Stimulated activated CD4-positive, alpha-beta T cell treated with anti-CD3 and anti-CD28 coated beads, Interleukin-1b, Interleukin-23, amount 100 ng/mL, for 1 hour (primary cell): ENCODE measurements at places on chromosomes 11 and 22.

DNA sequence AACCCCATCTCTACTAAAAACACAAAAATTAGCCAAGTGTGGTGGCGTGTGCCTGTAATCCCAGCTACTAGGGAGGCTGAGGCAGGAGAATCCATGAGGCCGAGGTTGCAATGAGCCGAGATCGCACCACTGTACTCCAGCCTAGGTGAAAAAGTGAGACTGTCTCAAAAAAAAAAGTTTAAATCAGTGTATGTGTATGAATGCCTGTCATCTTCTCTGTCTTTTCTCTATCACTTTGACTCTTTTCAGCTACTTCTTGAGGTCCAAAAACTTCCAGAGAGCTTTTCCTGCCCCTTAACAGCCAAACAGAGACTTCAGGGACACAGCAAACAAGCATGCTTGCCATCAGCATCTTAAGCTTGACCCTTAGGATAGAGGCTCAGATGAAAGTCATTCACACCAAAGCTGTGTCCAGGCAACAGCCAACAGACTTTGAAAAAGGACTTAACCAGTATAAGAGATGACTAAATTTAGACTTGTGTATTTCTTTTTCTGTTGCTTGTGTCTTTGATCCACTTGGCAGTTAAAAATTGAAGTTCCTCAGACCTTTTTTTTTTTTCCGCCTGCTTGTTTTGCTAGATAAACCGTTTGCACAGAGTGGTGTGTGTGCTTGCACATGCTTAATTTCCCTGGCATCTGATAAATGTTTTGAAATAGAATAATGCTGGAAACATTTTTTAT lies 151.9 kb downstream of the DBX1 start:
- no peak for DNase-seq

DNA sequence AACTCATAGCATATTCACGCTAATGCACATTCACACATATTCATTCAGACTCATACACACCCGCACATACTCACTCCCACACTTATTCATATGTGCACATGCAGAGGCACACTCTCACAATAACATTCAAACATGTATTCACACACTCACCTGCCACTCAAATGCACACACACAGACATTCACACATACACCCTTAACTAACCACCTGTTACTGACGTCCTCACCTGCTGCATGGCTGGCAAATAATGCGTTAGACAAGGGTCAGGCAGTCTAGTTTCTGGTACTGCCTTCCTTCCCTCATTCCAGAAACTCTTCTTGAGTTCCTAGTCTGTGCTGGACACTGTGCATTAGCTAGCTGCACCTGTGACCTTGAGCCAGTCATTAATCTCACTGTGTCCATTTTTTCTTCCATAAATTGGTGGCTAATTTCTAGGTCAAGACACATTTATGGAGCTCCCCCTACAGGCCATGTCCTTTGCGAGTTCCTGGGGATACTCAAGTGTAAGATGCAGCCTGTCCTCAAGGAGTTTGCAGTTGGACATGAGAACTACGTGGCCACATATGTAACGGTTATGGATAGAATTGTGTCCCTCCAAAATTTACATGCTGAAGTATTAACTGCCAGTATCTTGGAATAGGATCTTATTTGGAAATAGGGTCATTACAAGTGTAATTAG lies 34.5 kb upstream of the SEZ6L start:
- no peak for DNase-seq

DNA sequence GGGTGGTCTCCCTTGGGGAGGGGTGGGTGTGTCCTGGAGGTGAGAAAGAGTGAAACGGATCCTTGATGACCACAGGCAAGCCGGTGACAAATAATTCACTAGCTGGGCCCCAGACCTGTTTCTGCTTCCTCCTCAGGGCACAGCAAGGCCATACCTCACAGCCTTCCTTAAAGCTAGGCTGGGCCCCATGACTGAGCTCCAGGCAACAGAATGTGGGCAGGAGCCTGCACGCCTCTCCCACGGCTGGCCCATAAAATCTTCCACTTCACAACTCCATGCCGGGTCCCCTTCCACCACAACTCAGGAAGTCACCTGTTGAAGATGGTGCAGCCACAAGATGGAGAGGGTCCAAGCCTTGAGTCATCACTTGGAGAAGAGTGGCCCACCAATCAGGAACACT lies 23.9 kb downstream of the SLC22A12 start:
- no peak for DNase-seq

GRCh38 chr11:22624742-22625447 lies 728 bp downstream of the FANCF start:
- DNase-seq = peak; percentile 38

- no peak for DNase-seq
Measured at GRCh38 chr11:117084992-117085391, 13.2 kb downstream of the SIK3 start.

GRCh38 chr11:128881221-128881620 lies 9.9 kb upstream of the KCNJ5 start:
- DNase-seq = no peak

- DNase-seq = no peak
Measured at GRCh38 chr22:31987218-31987617, 42.9 kb downstream of the YWHAH start.

- DNase-seq = no peak
Measured at GRCh38 chr11:8415195-8415594, 151.5 kb upstream of the LMO1 start.

- no peak for DNase-seq
Measured at GRCh38 chr22:17684245-17684644, 45.7 kb downstream of the BCL2L13 start.

DNA sequence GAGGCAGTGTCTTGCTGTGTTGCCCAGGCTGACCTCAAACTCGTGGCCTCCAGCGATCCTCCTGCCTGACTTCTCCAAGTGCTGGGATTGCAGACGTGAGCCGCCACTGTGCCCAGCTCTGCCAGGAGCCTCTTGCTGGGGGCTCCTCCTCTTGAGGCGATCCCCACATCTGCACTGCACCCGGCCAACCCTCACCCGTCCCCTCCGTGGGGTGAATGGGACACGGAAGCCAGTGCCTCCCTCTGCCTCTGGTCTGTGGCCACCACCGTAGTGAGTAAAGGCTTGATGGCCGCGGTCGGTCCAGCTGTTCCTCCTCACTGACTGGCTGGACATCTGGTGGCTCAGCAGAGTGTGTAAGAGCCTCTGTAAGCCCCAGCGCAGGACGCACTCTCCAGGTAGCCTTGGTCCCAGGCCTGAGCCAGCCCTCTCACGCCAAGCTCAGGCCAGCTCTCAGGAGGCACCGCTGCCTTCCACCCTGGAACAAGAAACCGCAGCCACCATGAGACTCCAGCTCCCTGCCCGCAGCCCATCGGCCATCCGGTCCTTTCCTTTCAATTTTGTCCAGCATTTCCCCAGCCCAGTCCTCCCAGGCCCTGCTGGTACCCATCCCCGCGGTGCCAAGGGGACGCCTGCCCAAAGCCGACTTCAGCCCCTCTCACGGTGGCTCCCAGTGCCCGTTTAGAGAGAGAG lies 100.3 kb downstream of the BRD1 start:
- DNase-seq = no peak

DNA sequence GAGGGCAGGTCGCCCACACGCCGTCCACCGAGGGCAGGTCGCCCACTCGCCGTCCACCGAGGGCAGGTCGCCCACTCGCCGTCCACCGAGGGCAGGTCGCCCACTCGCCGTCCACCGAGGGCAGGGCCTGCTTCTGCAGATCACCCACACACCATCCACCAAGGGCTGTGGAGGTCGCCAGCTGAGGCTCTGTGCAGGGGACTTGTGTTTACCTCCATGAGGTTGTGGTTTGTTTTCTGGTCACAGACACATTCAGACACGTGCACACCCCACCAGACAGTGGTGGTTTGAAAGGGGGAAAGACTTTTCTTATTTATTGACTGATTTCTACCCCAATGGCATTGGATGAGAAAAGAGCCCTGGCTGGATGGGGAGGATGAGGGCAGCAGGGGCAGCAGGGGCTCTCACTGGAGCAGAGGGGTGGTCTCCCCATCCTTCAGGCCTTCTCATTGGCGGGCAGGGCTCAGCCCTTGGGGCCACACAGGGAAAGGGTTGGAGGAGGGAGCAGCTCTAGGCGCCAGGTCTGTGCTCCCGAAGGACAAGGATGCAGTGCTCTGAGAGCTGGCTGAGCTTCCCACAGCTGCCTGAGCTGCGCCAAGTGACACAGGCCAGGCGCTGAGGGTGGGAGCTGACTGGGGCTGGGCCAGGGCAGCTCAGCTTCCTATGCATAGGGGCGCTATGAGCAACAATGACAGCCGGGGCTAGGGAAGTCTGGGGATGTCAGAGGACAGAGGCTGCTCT lies 252.6 kb upstream of the B3GAT1 start:
- DNase-seq = no peak

DNA sequence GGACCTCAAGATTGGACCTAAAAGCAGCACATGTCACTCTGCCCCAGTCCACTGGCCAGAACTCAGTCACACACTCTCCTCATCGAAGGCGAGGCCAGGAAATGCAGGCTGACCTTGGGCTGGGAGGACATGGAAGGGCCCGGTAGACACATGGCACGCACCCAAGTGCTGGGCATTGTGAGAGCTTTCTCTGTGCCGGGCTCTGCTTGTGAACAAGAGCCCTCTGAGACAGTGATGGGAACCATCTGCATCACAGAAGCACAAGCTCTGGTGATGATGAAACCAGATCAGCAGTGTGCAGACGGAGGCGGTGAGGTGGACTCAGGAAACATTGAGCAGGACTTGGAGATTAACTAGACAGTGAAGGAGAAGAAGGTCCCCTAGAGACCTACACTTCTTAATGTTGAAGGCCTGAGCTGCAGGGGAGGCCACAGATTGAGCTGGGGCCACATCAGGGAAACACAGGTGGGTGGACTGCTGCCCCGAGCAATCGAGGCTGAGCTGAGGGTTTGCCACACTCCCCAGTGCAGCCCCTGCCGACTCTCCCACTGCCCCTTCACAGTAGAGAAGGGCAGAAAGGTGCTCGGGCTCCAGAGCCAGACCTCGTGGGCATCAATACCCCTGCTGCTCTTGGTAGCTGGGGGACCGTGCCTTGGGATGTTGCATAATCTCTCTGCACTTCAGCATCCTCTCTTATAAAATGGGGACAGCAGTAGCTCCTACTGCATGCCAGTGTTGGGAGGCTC lies 1460.5 kb downstream of the TBC1D22A start:
- no peak for DNase-seq

- no peak for DNase-seq
Measured at GRCh38 chr11:119493712-119494111, 70.7 kb upstream of the THY1 start.

DNA sequence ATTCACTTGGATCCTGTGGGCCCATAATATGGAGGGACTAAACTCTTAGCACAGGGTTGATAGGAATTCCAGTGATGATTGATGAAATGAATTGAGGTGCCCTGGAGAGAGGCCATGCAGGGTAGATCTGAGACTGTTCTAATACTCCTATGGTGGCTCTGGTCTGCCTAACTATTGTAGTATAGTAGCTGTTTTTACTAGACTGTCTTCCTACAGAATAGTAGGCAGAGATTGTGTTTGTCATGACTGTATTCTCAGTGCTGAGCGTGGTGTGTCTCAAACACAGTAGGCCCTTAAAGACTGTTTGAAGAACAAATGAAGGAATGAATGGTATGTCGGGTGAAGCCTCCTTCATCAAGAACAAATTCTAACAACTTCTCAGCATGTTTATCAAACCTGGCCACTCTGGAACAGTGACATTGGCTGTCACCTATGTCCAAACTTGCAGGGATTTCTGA lies 107.0 kb upstream of the SESN3 start:
- no peak for DNase-seq

- DNase-seq = no peak
Measured at GRCh38 chr11:87019613-87020271, 18.0 kb upstream of the TMEM135 start.

- DNase-seq = no peak
Measured at GRCh38 chr11:76382209-76382608, 1.1 kb downstream of the GVQW3 start.

GRCh38 chr22:27597703-27598444 lies 203.7 kb downstream of the MN1 start:
- no peak for DNase-seq

DNA sequence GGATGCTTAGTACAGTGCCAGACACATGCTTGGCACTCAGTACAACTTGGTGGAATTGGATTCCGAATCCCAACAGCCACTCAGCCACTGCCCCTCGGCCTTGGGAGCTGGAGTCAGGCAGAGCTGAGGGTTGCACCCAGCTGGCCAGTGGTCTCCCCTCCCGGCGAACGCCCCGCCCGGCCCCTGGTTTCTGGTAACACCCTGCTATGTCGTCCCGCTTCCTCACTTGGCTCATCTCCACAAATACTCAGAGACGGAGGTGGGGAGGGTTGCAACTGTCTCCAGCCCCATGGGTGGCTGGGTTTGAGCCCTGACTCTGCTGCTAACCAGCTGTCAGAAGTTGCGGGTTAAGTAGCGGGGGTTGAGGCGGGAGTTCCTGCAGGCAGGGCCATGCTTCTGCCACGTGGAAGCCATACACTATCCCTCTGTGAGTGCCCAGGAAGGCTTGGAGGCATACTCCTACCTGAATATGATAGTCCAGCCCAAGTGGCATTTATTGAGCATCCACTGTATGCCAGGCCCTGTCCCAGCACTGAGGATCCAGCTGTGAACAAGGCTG lies 67.1 kb downstream of the GRIK4 start:
- DNase-seq = no peak

GRCh38 chr11:130606781-130607511 lies 158.5 kb downstream of the ADAMTS15 start:
- no peak for DNase-seq

- DNase-seq = no peak
Measured at GRCh38 chr22:38872831-38873248, 824 bp upstream of the CBX6 start.

DNA sequence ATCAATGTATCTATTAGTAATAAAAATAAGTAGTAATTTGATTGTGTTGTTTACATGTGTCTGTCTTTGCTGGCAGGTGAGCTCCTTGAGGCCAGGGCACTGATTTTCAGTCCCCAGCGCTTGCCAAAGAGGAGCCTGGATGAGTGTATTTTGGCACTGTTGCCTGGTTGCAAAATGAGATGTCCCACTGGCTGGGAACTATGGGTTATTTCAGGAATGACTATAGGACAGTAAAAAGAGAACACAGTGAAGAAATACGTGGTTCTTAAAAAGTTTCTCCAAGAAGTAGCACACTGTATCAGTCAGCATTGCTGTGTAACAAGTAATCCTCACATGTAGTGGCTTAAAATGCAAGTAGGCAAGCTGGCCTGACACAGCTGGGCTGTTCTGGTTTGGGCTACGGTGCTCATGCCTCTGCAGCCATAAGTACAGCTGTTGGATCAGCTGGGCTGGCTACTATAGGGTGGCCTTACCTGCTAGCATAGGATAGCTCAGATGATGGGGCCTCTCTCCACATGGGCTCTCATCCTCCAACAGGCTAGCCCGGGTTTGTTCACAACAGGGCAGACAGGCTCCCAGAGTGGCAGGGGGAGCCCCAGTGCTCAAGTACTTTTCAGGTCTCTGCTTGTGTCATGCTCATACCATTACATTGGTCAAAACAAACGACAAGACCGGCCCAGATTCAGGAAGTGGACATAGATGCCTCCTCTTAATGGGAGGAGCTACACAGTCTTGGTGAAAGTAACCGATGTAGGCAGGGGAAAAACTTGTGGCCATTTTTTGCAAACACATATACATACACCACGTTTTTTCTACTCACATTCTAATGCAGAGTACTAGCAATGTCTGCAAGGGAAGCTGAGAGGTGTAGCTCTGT lies 399.1 kb downstream of the LARGE1 start:
- DNase-seq = no peak

- DNase-seq = no peak
Measured at GRCh38 chr11:128198216-128198772, 389.1 kb downstream of the ETS1 start.

GRCh38 chr11:44851496-44851895 lies 99.2 kb downstream of the TP53I11 start:
- no peak for DNase-seq

GRCh38 chr11:65411681-65412070 lies 10.9 kb upstream of the NEAT1 start:
- DNase-seq = no peak

GRCh38 chr22:28269277-28269676 lies 350.2 kb upstream of the PITPNB start:
- no peak for DNase-seq
